ENCODE measurements at places on chromosomes 1 and 21.
A peak's percentile ranks its signal among the peaks of the same experiment; 100 is the strongest.

- DNase-seq = no peak
These were observed 205.5 kb downstream of the RPS6KC1 start for GRCh38 chr1:213256438-213257087.

GRCh38 chr1:214581785-214582184, 21.2 kb upstream of the CENPF start:
- no peak for DNase-seq

DNA sequence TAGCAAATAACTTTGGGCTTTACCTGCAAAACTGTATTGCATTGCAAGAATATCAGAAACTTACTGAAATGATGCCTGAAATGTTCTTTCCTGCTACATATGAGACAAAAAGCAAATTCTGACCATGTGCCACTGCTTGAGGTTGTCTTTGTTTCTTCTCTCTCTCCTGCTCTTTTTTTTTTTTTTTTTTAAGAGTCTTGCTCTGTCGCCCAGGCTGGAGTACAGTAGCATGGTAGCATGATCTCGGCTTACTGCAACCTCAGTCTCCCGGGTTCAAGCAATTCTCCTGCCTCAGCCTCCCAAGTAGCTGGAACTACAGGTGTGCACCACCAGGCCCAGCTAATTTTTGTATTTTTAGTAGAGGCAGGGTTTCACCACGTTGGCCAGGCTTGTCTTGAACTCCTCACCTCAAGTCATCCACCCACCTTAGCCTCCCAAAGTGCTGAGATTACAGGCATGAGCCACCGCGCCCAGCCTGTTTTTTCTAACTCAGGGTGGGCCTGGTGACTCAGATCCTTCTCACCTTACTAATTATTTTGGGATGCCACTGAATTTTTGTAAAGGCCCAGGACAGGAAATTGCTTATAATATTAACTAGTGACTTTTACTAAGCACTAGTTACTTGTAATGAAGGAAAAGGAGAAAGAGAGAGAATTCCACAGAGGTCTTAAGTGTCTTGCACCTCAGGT, 35.9 kb downstream of the DNASE2B start:
- DNase-seq = no peak

DNA sequence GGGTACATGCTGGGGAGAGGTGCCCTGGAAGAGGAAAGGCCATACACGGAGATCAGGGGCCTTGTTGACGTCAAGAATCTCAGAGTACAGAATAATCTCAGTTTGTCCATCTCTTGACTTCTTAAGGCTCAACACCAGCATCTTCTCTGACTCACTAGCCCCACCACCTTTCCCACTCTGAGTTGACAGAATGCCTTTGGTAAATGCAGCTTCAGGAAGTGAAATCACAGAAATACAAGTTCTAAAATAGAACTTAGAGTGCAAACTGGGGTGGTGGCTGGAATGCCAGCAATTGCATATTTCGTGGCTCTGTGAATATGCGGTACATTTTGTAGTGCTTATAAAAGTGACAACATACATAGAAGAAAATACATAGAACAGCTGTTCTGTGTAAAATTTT, 1.6 kb downstream of the COG2 start:
- peak; percentile 23 for DNase-seq

GRCh38 chr1:31239653-31240241, at the start of gene NKAIN1:
NKAIN1 (minus strand) TSS chr1:31239887; CDS start chr1:31239547, 340 bp downstream.
- DNase-seq = peak; percentile 42

- no peak for DNase-seq
These were observed 89.8 kb downstream of the ADSS2 start for GRCh38 chr1:244361764-244362473.

- DNase-seq = peak; percentile 47
These were observed 632.0 kb downstream of the SMYD3 start for GRCh38 chr1:245874942-245875580.

GRCh38 chr1:34896612-34897011, 32.8 kb downstream of the DLGAP3 start:
- peak; percentile 2 for DNase-seq

GRCh38 chr1:153775458-153776327, 486 bp downstream of the SLC27A3 start:
- peak; percentile 85 for DNase-seq

GRCh38 chr1:156926175-156926574, 5.7 kb downstream of the LRRC71 start:
- peak; percentile 96 for DNase-seq

DNA sequence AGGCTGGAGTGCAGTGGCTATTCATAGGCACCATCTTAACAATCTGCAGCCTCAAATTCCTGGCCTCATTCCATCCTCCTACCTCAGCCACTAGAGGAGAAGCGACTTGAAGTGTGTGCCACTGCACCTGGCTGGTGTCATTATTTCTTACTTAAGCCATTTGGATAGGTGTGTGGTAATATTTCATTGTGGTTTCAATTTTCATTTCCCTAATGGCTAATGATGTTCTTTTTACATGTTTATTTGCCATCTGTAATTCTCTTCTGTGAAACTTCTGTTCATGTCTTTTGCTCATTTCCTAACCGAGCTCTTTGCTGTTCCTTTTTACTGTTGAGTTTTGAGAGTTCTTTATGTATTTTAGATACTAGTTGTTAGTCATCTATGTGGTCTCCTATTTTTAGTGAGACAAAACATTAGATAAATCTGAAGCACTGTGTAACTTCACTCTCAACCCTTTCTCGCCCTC, 66.8 kb downstream of the SLC27A3 start:
- no peak for DNase-seq

GRCh38 chr1:227558732-227559262, 4.6 kb upstream of the ZNF678 start:
- no peak for DNase-seq

DNA sequence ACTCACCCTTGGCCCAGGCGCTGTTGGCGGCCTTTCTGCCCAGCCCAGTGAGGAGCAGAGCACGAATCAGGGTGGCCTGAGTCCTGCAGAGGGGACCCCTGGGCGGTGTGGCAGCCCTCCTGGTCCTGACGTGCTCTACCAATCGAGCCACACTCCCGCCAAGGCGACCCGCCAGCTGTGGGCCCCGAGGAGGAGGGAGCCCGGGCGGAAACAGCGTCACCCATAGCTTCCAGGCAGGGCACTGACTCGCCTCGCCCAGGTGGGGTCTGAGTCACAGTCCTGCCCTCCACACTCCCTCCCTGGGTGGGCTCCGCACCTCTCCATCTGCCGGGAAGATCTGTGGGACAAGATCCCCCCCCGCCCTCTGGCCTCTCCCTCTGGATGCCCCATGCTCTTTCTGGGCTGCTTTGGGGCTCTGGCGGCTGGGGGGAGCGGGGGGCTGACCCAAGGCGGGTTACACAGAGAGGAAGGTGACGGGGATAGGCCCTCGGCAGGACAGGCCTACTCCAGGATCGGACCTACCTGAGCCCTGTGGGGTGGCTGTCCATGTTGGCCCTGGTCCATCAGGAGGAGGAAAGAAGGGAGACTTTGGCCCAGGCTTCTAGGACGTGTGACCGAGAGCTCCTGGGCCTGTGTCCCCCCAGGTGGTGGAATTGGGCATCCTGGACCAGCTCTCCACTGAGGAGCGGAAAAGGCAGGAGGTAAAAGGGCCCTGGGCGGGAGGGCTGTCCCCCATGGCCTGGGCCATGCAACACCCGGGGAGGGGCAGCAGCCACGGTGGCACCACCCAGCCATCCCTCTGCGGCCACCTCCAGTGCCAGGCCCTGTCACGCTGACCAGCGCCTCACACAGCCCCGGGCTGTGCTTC, 14.0 kb downstream of the ARHGEF16 start:
- DNase-seq = no peak

- no peak for DNase-seq
These were observed 122.9 kb downstream of the MAST2 start for GRCh38 chr1:45926330-45926729.

DNA sequence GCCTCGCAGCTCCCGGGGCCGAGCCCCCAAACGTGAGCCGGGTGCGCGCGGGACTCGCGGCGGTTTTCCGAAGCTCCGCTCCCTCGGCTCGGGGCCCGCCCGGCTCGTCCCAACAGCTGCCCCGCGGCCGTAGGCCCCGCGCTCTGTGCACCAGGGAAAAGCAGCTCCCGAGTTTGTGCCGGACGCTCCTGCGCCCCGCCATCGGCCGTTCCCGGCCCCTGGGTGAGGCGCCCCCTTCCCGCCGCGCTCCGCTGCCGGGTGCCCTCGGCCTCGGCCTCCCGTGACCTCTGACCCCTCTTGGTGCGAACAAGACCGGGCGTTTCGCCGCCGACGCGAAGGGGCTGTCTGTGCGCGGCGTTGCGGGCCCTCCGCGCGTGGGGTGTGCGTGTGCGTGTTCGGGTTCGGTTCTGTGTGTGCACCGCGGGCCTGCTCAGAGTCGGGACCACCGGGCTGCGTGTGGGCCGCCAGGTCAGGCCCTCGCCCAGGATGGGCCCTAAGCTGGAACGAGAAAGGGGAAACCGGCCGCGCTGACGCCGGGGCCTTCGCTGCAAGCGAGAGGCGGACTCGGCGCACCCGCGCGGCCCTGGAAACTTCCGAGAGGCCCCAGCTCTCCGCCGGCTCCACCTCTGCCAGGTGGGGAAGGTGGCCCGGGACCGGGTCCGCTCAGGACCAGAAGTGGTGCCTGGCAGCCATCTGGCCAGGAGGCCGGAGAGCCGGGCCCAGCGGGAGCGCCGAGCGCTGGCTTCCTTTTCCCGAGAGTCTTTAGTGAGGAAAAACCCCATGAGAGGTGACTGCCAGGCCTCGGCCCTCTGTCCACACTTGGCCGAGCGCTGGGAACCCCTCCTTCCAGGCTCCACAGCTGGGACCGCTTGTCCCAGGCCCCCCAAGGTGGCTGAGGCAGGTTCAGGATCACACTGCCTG, 1.9 kb downstream of the PRDM16 start:
- DNase-seq = peak; percentile 60

All from common myeloid progenitor, CD34-positive (primary cell).